Left forelimb (tissue), 1 donor: ENCODE measurements at places on chromosomes 7 and 10.

DNA sequence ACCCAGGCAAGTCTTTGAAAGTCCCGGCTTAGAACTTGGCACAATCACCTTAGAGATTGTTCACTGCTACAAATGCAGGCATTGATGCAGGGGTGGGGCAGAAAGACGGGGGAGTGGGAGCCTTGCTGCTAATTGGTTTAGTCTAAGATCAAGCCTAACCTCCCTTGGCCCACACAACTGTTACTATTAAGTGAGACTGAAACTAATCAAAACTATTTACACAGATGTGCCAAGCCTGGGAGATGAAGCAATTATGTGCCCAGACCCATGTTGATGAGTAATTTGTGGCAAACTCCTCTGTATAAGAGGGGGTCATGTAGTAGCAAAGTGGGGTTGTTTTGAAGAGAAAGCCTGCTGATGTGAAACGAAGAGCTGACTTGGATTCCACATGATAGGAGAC is 178.2 kb upstream of the ITGB1 start:
- no peak for DNase-seq

GRCh38 chr7:102874166-102874829 is 38.5 kb upstream of the LRRC17 start:
- DNase-seq, result no peak

DNA sequence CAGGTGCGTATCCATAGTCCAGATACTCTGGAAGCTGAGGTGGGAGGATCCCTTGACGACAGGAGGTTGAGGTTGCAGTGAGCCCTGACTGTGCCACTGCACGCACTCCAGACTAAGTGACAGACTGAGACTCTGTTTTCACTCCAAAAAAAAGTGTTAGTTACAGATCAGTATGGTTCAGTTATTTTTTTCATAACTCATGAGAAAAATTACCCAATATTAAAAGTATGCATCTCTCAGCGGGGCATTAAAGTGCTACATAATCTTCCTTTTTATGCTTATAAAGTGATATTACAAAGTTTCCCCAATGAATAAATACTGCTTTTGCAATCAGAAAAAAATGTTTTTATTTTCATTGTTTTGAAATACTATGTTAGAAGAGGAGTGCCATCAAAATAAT is 147.9 kb downstream of the ZNF438 start:
- DNase-seq, result no peak

- DNase-seq, result no peak
Observed at GRCh38 chr7:133705596-133705995, 421.5 kb upstream of the LRGUK start.

DNA sequence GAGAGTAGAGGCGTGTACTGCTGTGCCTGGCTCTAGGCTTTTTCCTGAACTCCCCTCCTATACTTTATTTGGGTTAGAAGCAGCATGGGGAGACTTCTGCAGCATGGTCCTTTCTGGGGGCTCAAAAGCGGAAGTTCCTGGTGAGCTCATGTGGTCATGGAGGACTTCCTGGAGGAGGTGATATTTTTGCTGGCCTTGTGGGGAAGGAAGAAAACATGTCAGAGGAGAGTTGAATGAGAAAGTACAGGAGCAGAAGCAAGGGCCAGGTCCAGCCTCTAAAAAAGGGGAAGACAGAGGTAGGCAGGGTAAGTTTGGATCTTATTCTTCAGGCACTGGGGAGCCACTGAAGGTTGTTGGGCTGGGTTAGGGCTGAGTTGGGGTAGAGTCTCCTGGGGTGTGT is 45.5 kb downstream of the CASTOR2 start:
- DNase-seq, result no peak

GRCh38 chr7:83677180-83677866 is 28.4 kb upstream of the SEMA3E start:
- DNase-seq, result no peak

- DNase-seq, result no peak
Observed at GRCh38 chr10:94097656-94098055, 103.9 kb downstream of the PLCE1 start.

GRCh38 chr10:75852851-75853484 is 421.5 kb downstream of the LRMDA start:
- DNase-seq, result no peak

- no peak for DNase-seq
Observed at GRCh38 chr10:30728766-30729165, 99.2 kb upstream of the LYZL2 start.

DNA sequence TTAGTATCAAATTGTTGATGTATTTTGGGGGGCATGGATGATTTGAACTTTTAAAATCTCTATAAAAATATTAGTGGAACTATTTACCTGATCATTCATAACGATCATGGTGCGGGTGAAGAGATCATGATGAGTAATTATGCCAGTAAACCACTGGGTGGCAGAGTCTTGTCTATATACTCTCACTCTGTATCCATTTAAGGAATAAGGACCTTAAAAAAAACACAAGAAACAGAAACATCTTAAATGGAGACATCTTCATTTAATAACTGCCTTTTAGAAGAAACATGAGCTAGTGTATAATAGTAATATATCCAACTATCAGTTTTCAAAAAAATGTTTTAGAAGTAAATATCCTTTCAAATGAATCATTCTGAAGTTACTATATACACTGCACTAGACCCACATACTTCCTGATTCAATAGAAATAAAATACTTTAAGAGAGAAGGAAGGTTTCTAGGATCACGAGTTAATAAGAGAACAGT is 84.0 kb downstream of the NRBF2 start:
- no peak for DNase-seq

DNA sequence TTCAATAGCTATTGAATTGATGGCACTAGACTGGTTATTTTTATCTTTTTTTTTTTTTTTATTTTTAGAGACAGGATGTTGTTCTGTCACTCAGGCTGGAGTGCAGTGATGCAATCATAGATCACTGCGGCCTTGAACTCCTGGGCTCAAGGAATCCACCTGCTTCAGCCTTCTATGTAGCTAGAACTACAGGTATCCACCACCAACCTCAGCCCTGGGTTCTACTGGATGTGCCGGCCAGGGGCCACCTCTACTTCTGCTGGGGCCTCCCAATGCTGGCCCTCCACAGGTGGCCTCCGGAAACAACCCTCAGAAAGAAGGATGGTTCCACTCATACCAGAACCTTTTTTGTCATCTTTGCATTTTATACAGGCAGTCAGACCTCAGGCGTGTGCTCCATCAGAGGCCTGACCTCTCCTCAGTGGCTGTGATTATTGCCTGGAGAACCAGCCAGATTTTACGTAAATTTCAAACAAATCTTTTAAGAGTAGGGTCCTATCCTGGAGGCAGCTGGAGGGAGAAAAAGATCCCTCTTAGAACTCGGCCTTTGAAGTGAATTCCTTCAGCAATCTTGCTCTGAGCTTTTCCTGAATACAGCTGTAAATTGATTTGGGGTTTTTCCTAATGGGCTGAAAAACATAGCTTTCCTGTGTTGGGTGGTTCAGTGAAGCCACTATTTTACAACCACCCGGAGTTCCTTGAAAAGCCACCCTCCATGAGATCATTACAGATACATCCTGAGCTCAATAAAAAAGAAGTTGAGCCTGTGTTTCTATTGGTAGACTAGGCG is 110.0 kb downstream of the SPAG6 start:
- DNase-seq, result no peak

DNA sequence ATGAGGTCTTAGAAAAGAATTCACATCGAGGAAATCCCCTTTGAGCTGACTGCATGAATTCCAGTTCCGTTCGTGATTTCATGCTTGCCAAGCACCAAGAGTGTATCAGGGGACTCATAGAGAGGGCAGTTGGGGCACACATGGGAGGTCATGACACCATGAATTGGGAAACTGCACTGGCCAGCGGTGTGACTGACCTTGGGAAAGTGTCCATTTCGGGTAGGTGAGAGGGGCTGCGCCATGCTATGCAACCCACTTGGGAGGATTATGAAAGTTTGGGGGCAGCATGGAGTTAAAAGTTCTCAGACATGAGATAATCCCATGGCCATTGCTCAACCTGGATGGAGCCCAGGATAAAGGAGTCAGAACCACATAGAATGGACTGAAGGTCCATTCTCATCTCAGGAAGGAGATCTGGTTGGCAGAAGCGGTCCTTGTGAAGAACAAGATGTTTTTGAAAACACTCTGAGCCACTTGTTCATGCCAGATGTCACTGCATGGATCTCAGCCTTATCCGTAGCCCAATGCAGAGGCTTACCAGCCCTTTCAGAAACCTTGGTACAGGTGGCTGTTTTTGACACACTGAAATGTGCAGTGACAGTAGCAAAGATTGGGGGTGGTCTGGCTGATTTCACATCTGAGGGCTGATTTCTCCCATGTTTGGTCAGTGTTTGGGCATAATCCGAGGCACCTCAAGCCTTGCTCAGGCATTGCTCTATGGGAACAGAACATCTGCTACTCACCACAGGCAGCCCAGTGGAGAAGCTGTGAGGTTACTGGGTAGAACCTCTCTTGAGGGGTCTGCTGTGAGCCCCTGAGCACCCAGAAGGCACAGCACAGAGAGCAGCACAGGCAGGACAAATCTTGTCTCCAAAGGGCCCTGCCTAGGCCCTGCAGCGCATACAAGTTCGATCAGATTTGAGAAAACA is 252.3 kb downstream of the CXCL12 start:
- DNase-seq, result no peak

DNA sequence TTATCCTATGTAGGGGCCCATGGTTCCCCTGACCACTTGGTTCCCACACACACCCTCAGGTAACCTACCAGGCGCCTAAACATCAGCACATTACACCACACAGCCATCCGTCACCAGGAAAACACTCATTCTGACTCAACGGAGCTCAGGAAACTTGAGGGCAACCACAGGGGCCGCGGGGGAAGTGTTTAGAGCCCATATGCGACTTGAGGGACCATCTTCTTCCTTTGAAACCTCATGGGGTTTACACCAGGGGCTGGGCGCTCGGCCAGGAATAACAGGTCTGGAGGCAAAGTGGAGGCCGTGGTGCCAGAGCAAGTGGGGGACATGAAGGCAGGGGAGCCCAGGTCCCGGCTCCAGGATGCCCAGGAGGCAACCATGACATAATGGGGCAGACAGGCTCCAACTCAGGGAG is 1.5 kb downstream of the STX1A start:
- DNase-seq, result no peak

- no peak for DNase-seq
Observed at GRCh38 chr7:70788276-70788675, 343.7 kb upstream of the GALNT17 start.

DNA sequence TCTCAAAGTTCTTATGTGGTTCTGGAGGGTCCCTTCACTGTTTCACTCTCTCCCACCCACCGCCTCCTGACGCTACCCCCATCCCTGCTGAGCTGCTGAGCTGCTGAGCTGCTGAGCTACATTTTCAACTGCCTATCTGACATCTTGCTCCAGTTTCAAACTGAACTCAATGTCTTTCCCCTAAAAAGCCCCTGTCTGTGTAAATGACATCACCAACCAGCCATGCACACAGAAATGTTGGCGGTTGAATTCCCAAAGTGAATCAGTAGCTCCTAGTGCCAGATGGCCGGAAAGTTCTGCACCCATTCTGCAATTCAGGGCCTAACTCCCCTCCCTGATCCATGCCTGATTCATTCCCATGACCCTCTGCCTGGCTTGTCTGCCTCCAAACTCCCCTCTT is 71.2 kb downstream of the WNT2 start:
- no peak for DNase-seq

GRCh38 chr10:103967448-103968071 is 620 bp downstream of the SLK start:
- no peak for DNase-seq

GRCh38 chr7:30304177-30304884 is 19.9 kb downstream of the ZNRF2 start:
- DNase-seq, result no peak

GRCh38 chr10:90917238-90917967 is 3.5 kb downstream of the ANKRD1 start:
- DNase-seq, result no peak

DNA sequence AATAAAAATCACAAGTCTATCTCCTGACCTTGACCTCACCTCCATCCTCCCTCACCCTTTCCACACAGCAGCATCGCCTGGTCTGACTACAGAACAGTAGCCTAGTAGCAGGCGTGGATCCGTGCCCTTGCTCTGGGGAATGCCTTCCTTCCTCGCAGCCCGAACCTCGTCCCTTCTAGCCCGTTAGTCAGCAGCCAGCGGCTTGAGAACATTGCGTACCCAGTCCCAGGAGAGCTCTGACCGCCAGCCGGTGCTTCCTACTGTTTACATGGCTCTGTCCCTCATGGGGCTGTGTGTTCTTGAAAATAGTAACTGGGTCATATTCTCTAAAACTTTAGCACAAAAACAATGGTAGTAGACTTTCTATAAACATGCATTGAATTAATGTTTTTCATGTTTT is 682.7 kb upstream of the IGFBP3 start:
- DNase-seq, result no peak

GRCh38 chr7:34080513-34080912 is 175.2 kb downstream of the BMPER start:
- DNase-seq, result no peak

GRCh38 chr7:34523226-34523918 is 134.6 kb upstream of the NPSR1 start:
- no peak for DNase-seq

- DNase-seq, result no peak
Observed at GRCh38 chr7:146926841-146927240, 810.2 kb downstream of the CNTNAP2 start.

DNA sequence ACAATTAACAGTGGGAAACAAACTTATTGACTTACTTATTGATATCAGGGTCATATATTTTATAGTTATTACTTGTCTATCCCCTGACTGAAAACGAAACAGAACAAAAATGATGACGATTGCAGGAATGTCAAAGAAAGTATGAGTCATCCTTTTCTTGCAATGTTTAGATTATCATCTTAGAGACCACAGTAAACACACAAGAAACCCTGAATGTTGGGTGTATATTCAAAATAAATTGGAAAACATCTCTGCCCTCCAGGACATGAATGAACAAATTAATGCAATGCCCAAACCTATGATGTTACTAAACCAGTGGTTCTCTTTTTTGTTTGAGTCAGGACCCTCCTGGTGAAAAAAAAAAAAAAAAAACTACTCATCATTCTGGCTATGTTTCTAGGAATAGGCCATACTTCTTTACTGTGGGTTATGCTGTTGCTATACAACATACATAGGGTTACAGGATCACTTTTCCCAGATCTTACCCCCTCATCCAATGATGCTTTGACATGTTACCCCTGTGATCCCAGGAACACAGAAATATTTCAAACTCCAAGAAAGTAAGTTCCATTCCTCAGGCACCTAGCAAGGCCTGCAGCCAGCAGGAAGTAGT is 623.4 kb upstream of the IGFBP3 start:
- no peak for DNase-seq

GRCh38 chr10:115665549-115665948 is 572.4 kb downstream of the ATRNL1 start:
- no peak for DNase-seq
